Activated T-helper 1 cell treated with Interleukin-2 at 50 U/mL for 16 hours (primary cell): ENCODE measurements at places on chromosomes 13 and 19.

DNA sequence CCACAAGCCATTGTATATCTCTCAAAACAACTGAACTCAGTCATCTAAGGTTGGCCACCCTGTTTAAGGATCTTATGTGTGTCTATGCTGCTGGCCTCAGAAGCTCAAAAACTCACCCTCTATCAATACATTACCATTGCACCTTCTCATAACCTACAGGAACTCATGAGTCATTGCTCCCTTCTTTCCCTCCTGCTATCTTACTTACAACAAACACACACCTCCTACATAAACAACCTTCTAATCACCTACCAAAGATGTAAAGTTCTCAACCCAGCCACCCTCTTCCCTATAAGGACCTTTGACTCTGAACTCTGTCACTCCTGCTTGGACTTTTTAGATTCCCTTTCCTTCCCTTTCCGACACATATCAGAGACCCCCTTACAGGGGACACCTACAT is 13.3 kb upstream of the ZSCAN4 start:
- DNase-seq = no peak

- no peak for DNase-seq
These were observed 12.9 kb downstream of the GZMM start for GRCh38 chr19:556611-557382.

- DNase-seq = no peak
These were observed 47.4 kb upstream of the SERPINE3 start for GRCh38 chr13:51292000-51292565.

- no peak for DNase-seq
These were observed 11.5 kb downstream of the PLPPR3 start for GRCh38 chr19:810077-810855.

DNA sequence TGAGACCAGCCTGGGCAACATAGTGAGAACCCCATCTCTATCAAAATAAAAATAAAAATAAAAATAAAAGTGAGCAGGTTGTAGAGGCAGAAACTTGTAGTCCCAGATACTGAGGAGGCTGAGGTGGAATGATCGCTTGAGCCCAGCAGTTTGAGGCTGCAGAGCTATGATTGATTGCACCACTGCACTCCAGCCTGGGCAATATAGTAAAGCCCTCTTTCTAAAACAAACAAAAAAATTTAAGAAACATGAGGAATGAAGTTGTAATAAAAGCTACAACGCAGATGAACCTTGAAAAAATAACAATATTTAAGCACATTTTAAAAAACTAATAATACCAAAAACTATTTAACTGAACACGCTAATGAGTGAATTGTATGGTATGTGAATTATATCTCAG is 919.3 kb downstream of the UQCRFS1 start:
- no peak for DNase-seq

- no peak for DNase-seq
These were observed 19.8 kb downstream of the MAST3 start for GRCh38 chr19:18117364-18117691.

- DNase-seq = peak; percentile 36
These were observed 50.0 kb upstream of the GPR183 start for GRCh38 chr13:99357131-99357596.

DNA sequence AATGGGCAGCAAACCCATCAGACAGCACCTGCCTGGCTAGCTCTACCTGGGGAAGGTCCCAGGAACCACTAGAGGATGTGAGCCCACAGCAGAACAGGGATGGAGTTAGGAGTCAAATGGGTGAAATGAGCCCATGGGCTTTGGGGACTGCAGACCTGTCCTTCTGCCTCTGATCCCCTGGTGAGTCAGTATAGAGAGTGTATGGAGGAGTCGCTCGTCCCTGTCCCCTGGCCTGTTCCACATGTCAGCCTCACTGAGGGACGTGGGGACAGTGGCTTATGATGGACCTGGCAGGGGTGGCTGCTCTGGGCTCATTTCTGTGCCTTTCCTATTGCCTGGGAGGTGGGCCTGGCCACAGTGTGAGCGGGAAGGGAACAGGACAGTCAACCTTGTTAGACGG is 4.0 kb downstream of the CEACAM1 start:
- no peak for DNase-seq

- DNase-seq = no peak
These were observed 1671.5 kb upstream of the SLC10A2 start for GRCh38 chr13:104737713-104738112.

GRCh38 chr19:42120276-42120980 is 11.8 kb downstream of the POU2F2 start:
- no peak for DNase-seq

GRCh38 chr13:50292081-50292480 is 276.8 kb downstream of the KCNRG start:
- DNase-seq = no peak

GRCh38 chr19:35279985-35280821 is 2.1 kb upstream of the HAMP start:
- DNase-seq = no peak

DNA sequence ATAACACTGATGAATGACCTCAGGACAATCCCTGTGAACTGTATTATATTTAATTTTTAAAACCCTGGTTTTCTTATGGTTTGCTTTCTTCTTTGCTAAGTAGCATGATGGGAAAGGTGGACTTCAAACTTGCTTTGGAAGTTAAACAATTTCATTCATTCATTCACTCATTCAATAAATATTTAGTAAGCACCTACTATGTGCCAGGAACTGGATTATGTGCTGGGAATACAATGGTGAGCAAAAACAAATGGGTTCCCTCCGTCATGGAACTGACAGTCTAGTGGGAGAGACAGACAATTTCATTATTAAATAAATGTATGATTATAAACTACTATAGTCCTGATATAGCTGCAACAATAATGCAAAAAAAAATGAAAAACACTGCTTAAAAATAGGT is 70.3 kb downstream of the USP12 start:
- DNase-seq = no peak

DNA sequence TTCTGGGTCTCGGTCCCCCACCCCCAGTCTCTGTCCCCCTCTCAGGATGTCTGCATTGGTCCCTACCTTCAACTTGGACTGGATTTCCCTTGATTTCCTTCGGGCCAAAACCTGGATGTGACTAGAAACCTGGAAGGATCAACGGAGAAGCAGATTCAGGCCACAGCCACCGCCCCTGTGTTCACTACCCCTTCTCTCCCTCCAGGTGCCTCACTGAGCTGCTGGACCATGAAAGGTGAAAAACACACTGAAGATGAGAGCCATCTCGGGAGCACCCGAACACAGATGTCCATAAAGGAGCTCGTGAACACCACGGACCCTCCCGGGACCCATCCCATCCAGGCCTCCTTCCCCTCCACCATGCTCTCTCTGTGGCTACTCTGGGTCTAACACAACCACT is 5.0 kb downstream of the TEAD2 start:
- DNase-seq = no peak

GRCh38 chr13:27641711-27642502 is 20.2 kb downstream of the POLR1D start:
- DNase-seq = no peak

DNA sequence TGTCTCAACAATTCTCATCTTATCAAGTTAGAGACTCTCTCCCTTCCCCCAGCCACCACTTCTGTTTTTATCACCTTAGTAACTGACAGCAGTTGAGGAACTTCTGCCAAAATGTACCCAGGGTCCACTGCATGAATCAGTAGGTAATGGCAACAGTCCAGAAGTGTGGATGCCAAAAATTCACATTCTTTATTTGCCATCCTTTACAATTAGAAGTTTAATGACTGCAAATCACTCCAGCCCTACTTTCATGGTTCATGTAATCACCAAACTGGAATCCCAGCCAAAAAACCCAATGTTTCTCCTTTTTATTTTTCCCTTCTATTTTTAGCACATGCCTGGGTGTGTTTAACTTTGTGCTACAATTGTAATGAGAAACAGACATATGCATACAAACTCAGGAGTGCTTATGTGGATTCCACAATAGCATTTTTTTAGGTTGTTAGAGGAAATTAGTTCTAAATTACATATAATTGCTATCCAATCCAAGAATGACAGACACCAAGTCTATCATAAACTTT is 243.5 kb downstream of the RGCC start:
- DNase-seq = no peak

GRCh38 chr13:19737844-19738557 is 44.7 kb downstream of the PSPC1 start:
- DNase-seq = no peak

- DNase-seq = no peak
These were observed 20.3 kb downstream of the ATP12A start for GRCh38 chr13:24700539-24700938.

- DNase-seq = no peak
These were observed 733 bp upstream of the ENOX1 start for GRCh38 chr13:43787518-43787891.

DNA sequence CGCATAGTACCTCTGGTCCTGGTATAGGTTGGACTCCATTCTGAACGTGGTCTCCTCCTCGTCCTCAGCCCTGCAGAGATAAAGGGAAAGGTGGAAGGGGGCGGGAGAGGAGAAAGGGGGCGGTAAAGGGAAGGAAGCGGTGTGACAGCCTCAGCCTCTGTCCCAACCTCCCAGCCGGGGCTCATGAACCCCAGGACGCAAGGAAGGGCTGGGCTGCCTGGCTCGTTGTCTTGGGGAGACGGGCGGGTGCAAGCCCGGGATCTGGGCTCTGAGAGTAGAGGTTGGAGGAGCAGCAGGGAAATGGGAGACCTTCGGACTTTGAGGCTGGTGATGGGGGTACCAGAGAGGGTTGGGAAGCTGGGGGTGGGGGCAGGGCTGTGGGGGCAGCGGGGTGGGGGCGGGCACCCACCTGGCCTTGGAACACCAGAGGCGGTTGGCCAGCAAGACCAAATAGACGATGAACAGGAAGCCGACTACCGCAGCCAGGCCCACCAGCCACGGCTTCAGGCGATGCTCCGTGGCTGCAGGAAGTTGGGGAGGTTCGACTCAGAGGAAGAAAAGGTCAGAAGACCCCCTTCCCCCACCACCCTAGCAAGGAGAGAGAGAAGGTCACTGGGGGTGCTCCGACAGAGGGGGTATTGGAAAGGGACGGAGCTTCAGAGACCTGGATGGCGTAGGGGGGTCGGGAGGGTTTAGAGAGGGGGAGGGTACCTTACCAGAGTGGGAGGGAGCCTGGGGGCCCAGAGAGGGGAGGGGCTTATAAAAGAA is 1.7 kb downstream of the SMIM24 start:
- DNase-seq = no peak

DNA sequence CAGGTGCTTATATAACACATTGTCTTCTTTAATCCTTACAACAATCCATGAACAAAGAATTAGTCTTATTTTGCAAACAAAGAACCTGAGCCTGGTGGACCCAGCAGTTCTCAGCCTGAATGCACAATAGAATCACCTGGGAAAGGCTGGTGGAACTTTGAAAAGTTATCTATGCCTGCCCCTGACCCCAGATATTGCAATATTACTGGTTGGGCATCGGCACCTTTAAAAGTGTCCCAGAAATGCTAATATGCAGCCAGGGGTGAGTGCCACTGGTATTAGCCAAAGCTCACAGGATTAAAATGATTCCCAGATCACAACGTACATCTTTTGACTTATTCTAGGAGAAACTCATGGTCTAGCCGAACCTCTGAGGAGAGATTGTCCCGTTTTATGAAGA is 268.8 kb downstream of the KLF5 start:
- DNase-seq = no peak

DNA sequence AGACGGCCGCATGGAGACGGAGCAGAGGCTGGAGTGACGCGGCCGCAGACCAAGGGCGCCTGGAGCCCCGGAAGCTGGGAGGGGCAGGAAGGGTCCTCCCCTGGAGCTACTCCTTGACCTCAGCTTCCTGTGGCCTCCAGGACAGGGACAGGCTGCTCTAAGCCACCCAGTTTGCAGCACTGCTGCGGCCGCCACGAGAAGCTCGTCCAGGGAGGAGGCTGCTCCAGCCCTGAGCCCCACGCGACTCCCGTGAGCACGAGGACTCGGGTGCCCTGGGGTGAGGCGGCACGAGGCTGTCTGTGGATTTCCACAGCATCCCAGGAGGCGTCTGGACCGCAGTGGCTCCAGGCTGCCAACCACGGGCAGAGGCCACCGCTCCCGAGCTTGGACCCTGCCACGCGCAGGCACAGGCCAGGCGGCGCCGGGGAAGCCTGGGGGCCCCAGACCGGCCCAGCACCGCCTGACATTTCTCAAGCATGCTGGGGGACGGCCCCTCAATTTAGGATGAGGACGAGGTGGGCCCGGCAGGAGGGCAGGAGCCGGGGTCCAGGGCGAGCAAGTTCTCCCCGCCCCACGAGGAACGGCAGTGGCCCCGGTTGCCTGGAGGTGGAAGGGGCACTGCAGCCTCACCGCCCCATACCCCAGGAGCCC is 10.7 kb downstream of the SBNO2 start:
- DNase-seq = no peak

GRCh38 chr13:100790405-100790804 is 115.8 kb upstream of the TMTC4 start:
- no peak for DNase-seq

DNA sequence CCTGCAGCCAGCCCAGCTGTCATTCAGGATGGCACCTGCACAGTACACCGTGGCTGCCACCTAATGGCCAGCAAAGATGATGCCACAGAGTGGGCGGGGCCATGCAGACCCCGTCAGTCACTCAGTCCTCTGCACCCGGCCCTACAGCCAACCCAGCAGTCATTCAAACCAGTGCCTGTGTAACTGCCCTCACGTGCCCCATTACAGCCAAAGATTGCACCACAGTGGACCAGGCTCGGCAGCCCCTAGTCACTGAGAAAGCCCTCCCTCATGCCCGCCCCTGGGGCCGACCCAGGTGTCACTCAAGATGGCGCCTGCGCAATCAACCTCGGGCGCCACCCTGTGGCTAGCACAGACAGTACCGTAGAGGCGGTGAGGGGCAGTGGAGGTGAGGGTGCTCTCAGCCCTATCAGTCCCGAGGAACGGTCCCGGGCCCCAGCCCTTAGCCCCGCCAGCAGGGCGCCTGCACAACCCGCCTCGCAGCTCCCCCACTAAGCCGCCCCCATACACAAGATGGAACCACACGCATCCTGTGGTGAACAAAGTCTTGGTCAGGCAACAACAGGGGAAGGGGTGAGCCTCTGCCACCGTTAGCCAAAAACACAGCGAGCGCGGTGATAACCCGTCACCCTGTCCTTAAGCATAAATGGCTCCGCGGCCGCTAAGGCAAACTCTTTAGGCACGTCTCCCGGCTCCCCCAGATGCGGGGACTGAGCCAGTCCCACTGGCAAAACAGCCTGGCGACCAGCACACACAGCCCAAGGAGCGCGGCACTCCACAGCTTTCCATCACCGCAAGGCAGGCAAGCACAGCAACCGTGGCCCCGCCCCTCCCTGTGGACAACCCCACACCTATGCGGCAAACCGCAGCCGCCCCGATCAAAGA is 2.3 kb downstream of the PEG3 start:
- no peak for DNase-seq

GRCh38 chr19:41860419-41861115 is 512 bp downstream of the RPS19 start:
- DNase-seq = peak; percentile 20
